NCI-H1417 treated with DMSO at 0.1 percent for 48 hours (cell line): ENCODE measurements at places on chromosomes 7 and 10.

DNA sequence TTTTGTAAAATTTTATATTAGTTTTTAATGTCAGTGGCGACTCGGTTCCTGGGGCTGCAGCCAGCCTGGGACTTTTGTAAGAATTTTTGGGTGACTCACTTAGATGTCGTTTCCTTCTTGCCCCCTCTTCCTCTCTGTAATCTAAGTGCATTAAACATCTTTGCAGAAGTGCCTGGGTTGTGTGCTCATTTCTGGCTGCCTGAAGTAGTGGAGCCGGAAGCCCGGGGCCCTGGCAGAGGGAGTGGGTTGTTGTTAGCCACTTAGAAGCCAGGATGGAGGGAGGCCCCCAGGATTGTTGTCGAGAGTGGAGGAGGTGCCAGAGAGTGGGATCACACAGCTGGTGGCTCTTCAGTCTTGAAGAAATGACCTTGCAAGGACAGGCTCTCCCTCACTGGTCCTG lies 11.0 kb upstream of the TRIM8 start:
- no peak for DNase-seq

- DNase-seq = no peak
Observed at GRCh38 chr10:71873582-71874211, 22.6 kb upstream of the PSAP start.

DNA sequence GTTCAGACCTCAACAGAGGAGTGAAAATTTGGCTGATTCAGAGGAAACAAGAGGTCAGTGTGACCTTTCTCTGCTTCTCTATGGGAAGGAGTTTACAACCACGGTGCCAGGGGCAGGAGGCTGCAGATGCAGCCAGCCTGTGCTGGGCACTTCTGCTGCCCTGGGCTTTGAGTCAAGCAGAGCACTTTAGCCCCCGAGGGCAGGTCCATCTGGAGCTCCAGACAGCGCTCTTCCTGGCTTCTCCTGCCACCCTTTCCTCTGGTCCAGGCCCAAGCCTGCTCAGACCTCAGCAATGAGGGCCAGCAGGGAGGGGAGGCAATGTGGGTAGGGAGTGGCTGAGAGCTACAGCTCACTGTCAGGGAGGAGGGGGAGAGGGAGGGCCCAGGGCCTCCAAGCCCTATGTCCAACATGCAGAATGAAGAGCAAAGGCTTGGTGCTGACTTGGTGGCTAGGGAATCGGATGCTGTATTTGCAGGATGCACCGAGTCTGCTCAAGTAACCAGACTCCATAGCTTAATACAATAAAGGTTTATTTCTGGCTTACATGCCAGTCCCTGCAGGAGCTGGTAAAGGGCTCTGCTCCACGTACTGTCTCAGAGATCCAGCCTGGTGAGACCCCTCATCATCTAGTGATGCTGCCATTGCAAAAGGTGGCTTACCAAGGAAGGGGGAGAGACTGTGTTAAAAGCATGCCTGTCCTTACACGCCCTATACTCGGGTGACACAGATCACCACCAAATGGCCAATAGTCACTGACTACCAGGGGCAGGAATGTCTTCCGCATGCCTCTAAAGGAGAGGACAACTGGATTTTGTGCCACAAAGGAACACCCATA lies 481.6 kb downstream of the RPS24 start:
- DNase-seq = no peak

- no peak for DNase-seq
Observed at GRCh38 chr7:34277016-34277802, 371.9 kb downstream of the BMPER start.

- DNase-seq = no peak
Observed at GRCh38 chr7:51634538-51634937, 317.9 kb upstream of the COBL start.

DNA sequence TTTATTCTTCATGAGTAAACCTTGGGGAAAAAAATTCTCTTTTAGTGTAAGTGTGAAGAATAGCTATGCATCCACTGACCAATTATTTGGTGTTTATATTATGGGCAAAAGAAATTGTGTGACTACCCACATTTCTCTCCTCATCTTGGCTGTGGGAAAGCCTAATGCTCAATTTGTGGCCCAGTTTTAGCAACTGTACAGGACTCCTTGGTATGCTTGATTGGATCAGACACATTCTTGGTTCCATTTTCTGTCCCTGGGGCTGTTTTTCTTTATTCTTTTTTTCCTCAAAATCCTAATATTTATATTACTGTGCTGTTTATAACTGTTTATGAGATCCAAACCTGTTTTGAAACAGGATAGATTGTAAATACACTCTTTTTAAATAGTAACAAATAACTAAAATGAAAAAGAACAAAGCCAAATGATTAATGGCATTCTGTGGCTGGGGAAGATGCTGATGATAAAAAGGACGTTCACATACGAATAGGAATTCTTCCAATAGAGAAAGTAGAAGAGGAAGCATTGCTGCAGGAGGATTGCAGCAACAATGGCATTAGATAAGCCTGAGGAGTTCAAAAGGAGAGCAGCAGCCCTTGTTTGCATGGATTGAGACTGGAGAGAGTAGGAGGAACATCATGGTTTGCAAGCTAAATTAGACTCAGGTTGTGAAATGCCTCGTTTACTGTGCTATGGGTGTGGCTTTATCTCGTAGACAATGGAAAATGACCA lies 580.5 kb downstream of the INHBA start:
- DNase-seq = no peak

DNA sequence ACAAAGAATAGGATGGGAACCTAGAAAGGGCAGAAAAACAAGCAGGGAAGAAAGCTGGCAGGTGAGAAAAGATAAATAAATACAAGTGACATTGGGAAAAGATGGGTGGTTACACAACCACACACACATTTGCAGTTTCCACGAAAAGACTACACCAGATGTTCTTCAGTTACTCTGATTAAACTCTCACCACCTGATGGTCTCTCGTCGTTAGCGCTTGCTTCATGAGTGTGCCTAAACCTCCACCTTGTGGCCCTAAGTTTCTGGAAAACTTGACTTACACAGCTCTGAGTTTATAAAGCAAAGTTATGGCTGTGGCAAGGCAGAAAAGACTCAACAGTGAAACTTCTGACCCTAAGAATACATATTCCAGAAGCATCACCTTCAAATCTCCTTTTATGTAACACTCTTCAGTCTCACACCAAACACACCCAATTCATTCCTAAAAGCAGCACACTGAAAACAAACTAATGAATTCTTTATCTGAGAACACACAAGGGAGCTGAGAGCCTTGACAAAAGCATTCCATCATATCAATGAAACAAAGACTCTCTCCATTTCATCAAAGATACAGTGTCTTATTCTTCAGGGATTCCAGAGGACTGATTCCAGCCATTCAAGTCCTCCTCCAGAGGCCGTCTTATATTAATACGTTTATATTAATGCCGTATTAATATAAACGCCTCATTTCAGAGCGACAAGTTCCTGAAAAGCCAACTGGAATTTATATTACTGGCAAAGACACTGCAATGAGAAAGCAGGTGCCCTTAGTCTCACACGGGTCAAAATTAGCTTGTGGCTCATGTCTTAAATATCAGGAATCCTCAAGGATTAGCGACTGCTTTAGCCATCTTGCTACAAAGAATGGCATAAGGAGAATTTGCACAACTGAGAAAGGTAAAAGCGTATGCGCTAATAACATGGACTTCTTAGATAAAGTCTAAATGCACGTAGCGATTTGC lies 77.6 kb downstream of the RNF216 start:
- no peak for DNase-seq

DNA sequence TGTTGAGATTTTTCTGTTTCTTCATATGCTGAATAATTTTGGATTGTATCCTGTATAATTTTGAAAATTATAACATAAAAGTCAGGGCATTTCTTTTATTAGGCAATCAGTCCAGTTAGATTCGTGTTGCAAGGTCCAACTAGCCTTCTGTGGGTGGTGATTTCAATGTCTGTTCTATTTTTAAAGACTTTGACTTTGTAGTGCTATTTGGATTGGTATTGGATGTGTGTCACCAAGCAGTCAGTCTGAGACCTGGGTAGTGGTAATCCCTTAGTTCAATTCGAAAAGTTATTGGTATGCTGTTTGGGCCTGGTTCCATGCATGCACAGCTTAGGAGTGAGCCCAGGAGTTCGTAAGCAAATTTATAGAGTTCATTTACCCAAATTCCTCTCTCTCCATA lies 82.2 kb downstream of the EPDR1 start:
- no peak for DNase-seq

DNA sequence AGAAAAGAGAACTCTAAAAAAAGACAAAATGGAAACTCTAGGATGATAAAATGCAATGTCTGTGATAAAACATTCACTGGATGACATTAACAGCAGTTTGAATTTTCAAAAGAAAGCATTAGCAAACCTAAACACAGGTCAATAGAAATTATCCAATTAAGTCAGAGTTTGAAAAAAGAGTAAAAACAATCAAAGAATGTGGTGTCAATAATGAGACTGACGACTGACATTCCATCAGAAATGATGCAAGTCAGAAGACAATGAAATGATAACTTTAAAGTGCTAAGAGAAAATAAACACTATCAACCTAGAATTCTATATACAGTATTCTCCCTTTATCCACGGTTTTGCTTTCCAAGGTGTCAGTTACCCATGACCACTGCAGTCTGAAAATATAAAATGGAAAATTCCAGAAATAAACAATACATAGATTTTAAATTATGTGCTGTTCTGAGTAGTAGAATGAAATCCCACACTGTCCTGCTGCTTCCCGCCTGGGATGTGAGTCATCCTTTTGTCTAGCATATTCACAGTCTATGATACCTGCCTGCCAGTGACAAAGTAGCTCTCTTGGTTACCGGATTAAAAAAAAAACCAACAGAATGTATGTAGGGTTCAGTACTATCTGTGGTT lies 38.3 kb upstream of the SFMBT2 start:
- DNase-seq = no peak

GRCh38 chr7:140889150-140889549 lies 35.6 kb downstream of the BRAF start:
- no peak for DNase-seq

GRCh38 chr10:2826675-2827074 lies 240.7 kb upstream of the PFKP start:
- DNase-seq = no peak

DNA sequence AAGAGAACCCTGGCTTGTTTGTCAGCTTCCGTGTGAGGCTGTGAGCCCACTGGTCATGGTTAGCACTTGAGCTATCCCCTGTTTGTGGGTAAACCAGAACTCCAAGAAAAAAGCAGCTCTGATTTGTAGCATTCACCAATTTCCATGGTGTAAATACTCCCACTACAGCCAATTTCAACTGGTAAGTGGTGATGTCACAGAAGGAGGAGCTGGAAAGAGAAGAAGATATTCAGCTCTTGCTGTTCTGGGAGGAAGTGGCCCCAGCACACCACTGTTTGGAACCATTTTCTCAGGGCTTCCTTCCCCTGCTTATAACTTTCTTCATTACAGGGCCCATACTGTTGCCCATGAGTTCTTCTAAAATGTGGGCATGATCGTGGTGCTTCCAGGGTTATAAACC lies 500.1 kb upstream of the ZMIZ1 start:
- DNase-seq = no peak

DNA sequence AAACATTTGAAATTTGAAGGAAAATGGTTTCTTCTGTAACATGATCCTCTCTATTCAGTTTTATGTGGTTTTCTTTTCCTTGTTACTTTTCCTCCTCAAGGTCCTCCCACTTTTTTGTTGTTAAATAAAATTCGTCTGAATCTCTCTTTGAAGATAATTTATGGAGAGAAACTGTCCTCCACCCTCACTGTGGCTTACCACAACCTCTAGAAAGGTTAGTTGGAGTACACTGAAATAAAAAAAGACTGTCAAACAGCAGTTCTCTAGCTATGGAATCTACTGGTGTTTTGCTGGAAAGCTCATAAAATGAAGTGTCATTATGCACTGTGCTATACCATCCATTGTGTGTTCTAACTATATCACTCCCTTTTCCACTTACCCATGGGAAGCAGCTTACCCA lies 189.4 kb downstream of the HDAC9 start:
- DNase-seq = no peak

GRCh38 chr10:62684911-62685310 lies 119.6 kb upstream of the ADO start:
- no peak for DNase-seq

DNA sequence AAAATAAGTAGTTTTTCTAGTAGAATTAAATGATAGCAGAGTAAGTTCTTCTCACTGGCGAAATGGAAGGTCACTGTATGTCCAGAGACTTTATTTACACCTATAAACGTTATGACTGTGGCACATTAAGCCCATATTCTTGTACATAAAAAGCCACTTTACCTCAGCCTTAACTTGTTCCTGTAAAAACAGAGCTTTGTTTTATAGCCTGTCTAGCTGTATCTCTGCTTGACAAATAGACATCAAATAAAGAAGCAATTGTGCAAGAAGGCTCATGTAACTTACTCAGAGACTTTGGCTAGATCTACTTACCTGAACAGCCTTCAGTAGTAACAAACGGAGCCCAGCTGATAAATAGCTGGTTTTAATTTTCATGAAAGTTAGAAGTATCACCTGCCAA lies 324.1 kb upstream of the BMPER start:
- no peak for DNase-seq

DNA sequence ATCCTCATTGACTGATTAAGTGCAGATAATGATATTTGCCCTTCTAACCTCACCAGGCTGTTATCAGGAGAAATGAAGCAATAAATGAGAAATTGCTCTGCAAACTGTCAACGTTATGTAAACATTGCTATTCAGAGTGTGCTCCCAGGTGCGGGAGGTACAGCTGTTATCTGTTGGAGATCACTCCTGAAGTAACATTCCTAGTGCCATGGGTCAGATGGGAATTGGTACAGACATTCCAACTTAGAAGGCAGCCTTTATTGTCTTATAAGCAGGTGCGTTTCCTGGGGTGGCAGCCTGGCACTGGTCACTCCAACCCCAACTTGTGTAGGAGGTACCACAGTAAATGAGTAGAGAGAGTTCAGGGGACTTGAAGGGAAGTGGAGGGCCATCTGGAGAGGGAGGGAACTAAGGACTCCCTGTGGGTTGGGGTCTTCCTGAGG lies 36.8 kb downstream of the HK1 start:
- DNase-seq = no peak

DNA sequence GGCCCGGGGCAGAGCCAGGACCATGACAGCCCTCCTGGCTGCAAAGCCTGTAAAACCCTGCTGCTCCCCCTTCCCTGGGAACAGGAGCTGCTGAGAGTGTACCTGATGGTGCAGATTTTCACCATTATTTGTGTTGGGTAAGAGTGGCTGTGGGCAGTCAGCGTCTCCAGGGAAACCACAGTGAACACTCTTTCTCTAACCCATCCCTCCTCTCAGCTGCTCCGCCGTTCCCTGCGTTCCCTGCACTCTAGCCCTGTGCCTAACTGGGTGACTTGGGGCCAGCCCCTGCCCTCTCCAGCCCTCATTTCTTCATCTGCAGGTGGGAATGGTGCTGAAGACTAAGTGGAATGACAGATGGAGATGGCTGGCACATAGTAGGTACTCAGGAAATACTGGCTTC lies 75.9 kb upstream of the PCBD1 start:
- no peak for DNase-seq
